ENCODE measurements at places on chromosomes 4 and X.

GRCh38 chr4:93855926-93856325, 27.4 kb downstream of the ATOH1 start:
- no peak for DNase-seq

- DNase-seq: no peak
Measured at GRCh38 chr4:71288875-71289274, 49.9 kb upstream of the SLC4A4 start.

- DNase-seq: peak; percentile 57
Measured at GRCh38 chrX:153032397-153033118, 23.7 kb upstream of the PNMA3 start.

DNA sequence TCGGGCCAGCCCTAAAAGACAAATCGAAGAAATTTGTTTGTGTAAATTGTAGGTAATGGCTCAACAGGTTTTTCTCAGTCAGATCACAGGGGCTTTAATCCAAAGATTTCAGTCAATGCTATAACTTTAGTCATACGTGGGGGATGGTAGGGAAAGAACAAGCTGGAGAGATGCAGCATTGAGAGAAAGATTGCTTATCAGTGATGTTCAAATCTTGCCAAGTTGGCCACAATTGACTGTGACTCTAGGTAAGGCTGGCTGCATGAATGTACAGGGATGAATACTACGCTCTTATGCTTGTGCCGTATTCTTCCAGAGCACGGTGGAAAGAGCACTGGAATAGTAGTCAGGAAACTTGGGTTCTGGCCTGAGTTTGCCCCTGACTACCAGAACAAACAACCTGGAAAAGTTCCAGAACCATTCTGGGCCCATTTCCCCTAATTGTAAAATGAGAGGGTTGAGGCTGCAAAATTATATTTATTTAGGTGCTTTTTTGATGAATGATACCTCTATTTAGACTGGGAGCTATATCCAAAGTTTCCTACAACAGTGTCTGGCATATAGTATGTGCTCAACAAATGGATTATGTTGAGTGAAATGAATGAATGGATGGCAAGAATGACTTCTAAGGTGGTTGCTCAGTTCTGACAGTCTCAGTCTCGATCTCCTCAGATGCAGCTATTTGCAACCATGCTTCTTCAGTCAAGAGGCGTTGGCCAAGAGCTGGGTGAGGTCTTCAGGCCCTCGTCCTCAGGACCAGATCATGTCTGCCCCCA, 44.4 kb downstream of the TSC22D3 start:
- no peak for DNase-seq

- DNase-seq: peak; percentile 31
Measured at GRCh38 chr4:152257601-152258066, 278.3 kb downstream of the FBXW7 start.

GRCh38 chr4:76199664-76200211, 13.9 kb downstream of the SCARB2 start:
- peak; percentile 65 for DNase-seq

DNA sequence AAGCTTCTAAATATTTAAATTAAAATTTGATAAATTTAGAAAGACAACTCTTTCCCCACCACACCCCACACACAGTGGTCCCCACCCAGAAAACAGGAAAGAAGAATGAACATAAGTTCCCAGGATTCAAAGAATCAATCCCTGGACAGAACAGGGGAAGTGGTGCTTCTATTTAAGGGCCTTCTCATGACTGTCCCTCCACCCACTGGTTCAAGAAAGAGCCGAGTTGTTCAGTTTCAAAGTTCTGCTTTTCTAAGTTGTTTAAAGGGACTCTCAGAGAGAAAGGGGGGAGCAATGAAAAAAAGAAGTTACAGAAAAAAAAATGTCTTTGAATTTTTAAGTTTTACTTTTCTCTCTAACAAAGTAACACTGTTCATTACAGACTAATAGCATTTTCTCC, 195.8 kb downstream of the PDGFC start:
- no peak for DNase-seq

DNA sequence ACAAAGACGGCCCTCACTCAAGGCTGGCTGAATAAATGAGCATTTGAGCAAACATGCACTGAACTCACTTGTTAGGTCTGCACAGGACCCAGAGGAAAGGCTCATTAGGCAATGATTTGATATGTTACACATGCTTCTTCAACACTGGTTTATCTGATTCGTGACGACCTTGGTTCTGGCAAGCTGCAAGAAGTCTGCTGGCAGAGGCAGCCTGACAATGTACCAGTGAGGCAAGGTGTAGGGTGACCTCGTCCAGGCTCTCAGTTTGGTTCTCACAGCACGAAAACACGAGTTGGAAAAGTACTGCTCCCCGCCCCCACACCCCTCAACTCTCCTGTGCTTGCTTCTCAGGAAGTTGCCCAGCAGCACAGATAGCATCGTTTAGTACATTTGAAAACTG, 63.1 kb upstream of the CITED1 start:
- no peak for DNase-seq

DNA sequence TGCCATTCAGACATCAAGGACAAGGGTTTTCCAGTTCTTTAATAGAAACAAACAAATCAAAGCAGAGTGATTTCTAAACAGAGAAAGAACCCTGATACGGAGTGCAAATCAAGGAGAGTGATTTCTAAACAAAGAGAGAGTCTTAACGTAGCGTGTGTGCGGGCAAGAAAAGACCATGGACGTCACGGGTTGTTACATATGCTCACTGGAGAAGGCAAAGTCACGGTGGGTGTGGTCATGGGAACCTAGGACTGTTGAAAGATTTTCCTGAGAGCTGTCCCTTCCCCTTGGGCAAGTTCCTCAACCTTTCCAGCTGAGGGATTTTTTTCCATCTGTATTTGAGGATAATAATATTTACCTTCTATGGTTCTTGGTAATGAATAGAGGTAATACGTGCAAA, 95.0 kb upstream of the SLC34A2 start:
- DNase-seq: no peak

GRCh38 chrX:123087326-123087725, 96.8 kb upstream of the GRIA3 start:
- DNase-seq: no peak

DNA sequence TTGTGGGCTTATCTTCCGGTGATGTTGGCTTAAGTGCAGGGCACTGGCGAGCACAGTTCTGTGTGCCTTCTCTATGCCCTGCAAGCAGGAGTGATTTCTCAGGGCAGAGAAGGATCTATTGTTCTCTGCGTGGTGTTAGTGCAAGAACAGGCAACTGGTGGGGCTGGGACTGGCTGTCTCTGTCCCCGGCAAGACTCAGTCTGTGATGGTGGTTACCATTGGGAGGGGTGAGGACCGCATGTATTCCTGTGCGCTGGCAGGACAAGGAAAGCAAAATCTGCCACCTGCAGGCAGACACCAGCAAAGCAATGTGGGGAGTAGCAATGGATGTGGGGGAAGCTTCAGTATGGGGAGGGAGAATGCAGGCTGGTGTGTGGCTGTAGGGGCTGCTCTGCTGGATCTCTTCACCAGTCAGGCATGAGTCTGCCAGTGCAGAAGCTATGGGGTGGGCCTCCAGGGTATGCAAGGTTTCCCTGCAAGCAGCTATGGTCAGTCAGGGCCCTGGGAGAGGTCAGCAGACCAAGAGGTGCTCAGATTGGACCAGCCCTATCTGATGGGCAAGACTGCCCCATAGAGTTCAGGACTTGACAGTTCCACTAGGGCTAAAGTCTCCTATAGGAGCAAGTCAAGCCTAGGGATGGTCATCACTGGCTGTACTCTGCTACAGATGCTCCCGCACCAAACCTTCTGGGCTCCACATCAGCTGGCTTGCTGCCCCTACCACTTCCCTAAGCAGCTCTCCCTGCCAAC, 16.8 kb downstream of the PF4 start:
- DNase-seq: peak; percentile 65

DNA sequence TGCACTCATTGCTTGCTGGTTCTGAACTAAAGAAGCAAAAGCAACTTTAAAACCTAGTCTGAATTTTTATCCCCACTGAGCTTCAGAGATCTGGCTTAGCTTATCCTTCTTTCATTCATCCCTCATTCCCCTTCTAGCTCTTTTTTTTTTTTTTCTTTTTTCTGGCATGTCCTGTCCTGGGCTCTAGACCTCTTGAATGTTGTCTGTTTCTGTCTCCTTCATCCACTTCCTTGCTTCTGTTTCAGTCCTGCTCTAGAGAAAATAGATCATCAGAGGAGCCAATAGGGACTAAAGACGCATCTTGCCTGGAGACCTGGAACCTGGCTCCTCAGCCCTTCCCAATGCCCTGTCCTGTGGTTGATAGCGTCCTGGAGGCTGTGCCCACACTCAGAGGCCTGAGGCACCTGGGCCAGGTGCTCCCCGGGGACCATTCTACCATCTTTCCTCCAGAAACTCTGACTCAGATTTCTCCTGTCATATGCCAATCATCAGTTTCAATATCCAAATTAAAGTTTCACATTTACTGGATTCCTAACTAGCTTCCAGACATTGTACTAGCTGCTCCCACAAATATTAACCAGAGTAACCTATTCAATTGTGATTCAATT, 115.7 kb upstream of the GATB start:
- DNase-seq: no peak

- DNase-seq: peak; percentile 3
Measured at GRCh38 chrX:74080165-74080564, 223.8 kb upstream of the ZCCHC13 start.

GRCh38 chrX:122418758-122419157, 765.3 kb upstream of the GRIA3 start:
- no peak for DNase-seq

- DNase-seq: no peak
Measured at GRCh38 chrX:21744721-21745120, 13.2 kb downstream of the SMPX start.

- peak; percentile 4 for DNase-seq
Measured at GRCh38 chr4:9969526-9970398, 51.5 kb downstream of the SLC2A9 start.

DNA sequence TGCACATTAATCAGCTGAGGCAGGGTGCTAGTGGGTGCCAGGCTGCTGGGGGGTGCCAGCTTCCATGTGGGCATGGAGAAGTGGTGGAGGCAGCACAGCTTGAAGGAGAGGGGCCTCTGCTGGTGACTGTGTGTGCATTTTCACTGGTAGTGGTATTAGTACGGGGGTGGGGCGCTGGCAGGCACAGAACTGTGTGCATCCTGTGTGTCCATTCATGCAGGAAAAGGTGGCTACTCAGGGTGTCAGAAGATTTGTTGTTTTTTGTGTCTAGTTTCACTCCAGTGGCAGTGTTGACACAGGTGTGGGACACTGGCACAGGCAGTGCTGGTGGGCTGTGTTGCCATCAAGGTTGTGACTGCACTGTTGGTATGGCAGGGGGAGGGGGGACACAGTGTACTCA, 1303.6 kb downstream of the FAM133A start:
- DNase-seq: no peak

DNA sequence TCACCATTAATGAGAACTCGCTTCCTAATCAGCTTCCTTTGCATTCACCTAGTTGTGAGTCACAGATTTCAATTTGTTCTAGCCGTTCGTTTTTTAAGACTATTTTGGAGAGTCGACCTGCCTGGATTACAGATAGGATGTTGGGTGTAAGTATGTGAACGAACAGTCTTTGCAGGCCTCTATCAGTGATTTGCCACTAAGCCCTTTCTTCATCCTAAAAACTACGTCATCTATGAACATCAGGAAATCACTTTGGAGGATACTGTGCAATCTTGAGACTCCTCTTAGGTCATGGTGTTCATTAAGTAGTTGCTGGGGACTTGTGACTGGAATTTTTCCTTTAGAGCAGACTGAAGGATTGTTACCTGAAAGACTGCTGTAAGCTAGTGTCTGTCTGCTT, 1.1 kb downstream of the POLA1 start:
- no peak for DNase-seq

DNA sequence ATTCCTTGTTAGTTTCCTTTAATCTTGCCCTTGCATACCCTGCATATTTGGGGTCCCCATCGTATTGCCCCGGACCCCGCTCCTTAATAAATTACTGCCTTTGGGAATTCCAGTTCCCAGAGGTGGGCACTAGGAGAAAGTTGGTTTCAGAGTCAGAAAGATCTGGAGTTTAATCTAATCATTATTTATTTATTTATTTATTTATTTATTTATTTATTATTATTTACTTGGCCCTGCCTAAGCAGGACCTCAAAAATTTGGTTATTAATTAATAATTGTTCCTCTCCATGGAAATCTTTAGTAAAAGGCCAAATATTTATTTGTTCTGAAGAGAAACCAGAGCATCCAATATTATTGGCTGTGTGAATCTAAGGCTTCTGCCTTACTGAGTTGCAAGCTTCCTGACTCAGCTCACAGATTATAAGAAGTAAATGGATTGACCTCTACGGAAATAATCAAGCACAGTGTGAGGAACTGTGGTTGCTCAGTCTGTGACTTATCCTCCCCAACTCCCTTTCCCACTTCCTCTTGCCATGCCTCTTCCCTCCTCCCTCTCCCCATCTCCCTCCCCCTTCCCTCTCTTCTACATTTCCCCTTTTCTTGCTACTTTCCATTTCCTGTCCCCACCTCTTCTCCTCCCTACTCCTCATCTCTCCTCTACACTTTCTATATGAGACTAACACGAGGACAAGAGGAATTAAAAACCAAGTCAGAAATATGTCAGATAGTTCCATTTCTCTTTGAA, 61.5 kb upstream of the AP1S2 start:
- DNase-seq: peak; percentile 29

DNA sequence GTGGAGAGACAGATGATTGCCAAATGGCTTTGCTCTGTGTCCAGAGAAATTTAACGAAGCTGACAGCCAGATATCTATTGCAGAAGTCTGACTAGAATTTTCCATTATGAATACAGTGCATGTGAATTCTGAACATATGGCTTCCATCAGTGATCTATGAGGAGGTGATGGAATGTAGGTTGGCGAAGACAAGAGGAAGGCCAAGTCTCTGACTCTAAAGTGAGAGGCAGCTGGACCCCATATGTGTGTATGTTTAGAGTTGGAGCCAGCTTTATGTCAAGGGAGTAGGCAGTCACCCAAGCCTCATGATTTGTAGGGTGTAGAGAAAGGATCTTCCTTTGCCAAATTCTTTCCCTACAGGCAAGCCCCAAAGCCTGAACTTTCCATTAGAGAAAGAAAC, 76.2 kb upstream of the TEX13D start:
- DNase-seq: peak; percentile 78
